ENCODE measurements at places on chromosomes 11 and 22. TPM values are rescaled to one million over a fixed set of nuclear protein-coding genes. Genes with fewer than 3 reads are reported as not detected.

Gene ARHGEF17
- 78.7 TPM for total RNA-seq

Gene SLC29A2
- total RNA-seq, result 5.2 TPM

Gene PSMC3
- total RNA-seq, result 192 TPM

Gene GPHA2
- not detected for total RNA-seq

Gene GPR137
- total RNA-seq, result 19.2 TPM

Gene CADM1
- total RNA-seq, result 51.8 TPM

Gene SYNGR1
- 21.4 TPM for total RNA-seq

Gene RTN3
- total RNA-seq, result 129 TPM

Gene INS
- total RNA-seq, result not detected

Gene PYGM
- 0.16 TPM for total RNA-seq

Gene ENTHD1
- total RNA-seq, result not detected

Gene MAPK11
- total RNA-seq, result 19.8 TPM

Gene TRIM66
- total RNA-seq, result 3.9 TPM

Gene GRAMD1B
- 11.0 TPM for total RNA-seq

Gene NRXN2
- total RNA-seq, result not detected

Gene ASCL2
- total RNA-seq, result not detected

Gene MYOD1
- total RNA-seq, result not detected

Gene RHOD
- total RNA-seq, result 94.6 TPM

Gene MUC5AC
- total RNA-seq, result not detected

Gene CENPM
- total RNA-seq, result 7.1 TPM

Gene SEC14L2
- 28.3 TPM for total RNA-seq

Gene DSCAML1
- 9.0 TPM for total RNA-seq

Gene TTLL1
- 13.3 TPM for total RNA-seq

Gene ESAM
- total RNA-seq, result 35.7 TPM

Gene LPXN
- 3.5 TPM for total RNA-seq

Gene MRTFA
- total RNA-seq, result 57.4 TPM

Gene TIGD3
- total RNA-seq, result 0.25 TPM

Gene TSSK2
- not detected for total RNA-seq

Gene KCTD14
- total RNA-seq, result 8.5 TPM

Gene GUCY1A2
- 0.16 TPM for total RNA-seq

Gene KCNK7
- total RNA-seq, result not detected

Gene PAMR1
- 10.0 TPM for total RNA-seq

Gene OR51A7
- total RNA-seq, result not detected

Gene CFAP300
- 2.5 TPM for total RNA-seq

Gene TPBGL
- total RNA-seq, result 0.33 TPM

Gene EFCAB6
- 0.25 TPM for total RNA-seq

Gene EXPH5
- 3.9 TPM for total RNA-seq

Gene DAGLA
- total RNA-seq, result 7.6 TPM

Gene DLG2
- total RNA-seq, result 0.16 TPM

Gene CRACR2B
- 20.4 TPM for total RNA-seq

Gene VPREB1
- total RNA-seq, result not detected

Gene POU2AF2
- not detected for total RNA-seq

Gene KBTBD3
- 2.0 TPM for total RNA-seq

Gene NPAS4
- total RNA-seq, result 0.13 TPM

Gene EMID1
- 1.3 TPM for total RNA-seq

Gene CDC42BPG
- 10.1 TPM for total RNA-seq

Gene SPON1
- total RNA-seq, result 3.5 TPM

Gene SYT7
- 0.16 TPM for total RNA-seq

Gene KRTAP5-7
- total RNA-seq, result not detected

Measured in mesangial cell (primary cell).